D341Med (cell line): ENCODE measurements at places on chromosomes 12 and 14.

GRCh38 chr12:49131894-49132461, 783 bp upstream of the TUBA1B start:
- no peak for DNase-seq

- DNase-seq, result no peak
Measured at GRCh38 chr12:66590275-66590985, 88.4 kb downstream of the GRIP1 start.

- DNase-seq, result no peak
Measured at GRCh38 chr14:80080601-80081000, 130.7 kb downstream of the DIO2 start.

- no peak for DNase-seq
Measured at GRCh38 chr12:111149299-111149698, 219.6 kb downstream of the PHETA1 start.
